ENCODE measurements at places on chromosomes 7 and 10. TPM values are rescaled to one million over a fixed set of nuclear protein-coding genes. Genes with fewer than 3 reads are reported as not detected.

DNA sequence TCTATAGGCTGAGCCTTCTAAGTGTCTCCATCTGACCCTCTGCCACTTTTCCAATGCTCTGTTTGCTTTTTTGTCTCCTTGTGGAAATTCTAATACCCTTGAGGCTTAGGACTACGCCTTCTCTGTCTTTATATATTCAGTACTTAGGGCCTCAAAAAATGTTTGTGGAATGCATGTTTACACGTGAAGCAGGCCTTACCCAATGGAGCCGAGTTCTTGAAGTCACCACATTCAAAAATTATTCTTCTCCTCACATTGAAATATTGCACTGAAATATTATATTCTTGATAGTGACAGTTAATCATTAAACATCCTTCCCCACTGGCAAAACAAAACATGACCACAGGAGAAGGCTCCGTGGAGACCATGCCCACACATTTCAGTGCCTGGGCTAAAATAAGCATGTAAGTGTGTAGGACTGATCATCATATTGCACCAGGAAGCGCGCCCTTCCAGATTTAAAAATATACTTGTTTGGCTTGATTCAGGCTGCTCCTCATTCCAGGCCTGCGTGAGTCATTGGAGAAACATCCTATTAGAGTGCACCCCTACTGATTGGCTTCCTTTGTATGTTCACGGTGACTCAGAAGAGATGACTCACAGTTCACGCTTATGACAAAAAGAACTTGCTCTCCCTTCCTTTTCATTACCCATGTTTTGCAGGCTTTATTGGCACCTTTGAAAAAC is 307.4 kb upstream of the AOAH start:
- no peak overlapping the region for H3K4me3 ChIP-seq
- H3K36me3 ChIP-seq = no peaks in the 10 kb centered on the region
- peak overlapping the region; percentile 78 for H3K27ac ChIP-seq
- no peak for DNase-seq
- H3K4me1 ChIP-seq = no peaks in the 10 kb centered on the region

DNA sequence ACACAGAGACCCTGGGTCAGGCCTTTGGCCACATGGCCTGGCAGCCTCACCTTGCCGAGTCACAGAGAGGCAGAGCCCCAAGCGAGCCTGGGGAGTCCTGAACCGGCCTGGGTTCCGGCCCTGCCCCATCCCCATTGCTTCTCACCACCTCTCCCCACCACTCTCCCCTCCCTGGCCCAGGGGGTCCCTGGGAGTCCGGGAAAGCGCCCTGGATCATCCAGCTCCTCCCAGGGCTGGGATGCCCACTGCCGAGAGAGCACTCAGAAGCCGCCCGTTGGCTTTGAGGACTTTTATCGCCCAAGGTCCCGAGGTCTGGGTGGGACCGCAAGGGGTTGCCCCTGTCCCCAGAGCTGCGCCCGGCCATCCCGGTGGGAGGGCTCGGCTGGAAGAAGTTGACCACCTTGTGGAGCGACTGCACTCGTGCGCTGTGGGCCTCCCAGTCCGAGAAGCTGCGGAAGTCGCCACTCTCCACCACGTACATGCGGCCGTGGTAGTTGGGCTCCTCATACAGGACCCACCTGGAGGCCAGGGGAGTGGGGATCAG is 8.1 kb downstream of the CRYGN start:
- H3K36me3 ChIP-seq = no peaks in the 10 kb centered on the region
- H3K4me3 ChIP-seq = no peak overlapping the region
- H3K27me3 ChIP-seq = no peaks in the 10 kb centered on the region
- DNase-seq = no peak
- H3K4me1 ChIP-seq = peaks cover 59% of the 10 kb centered on the region

SYT15 gene
- 3.3 TPM for total RNA-seq

DNA sequence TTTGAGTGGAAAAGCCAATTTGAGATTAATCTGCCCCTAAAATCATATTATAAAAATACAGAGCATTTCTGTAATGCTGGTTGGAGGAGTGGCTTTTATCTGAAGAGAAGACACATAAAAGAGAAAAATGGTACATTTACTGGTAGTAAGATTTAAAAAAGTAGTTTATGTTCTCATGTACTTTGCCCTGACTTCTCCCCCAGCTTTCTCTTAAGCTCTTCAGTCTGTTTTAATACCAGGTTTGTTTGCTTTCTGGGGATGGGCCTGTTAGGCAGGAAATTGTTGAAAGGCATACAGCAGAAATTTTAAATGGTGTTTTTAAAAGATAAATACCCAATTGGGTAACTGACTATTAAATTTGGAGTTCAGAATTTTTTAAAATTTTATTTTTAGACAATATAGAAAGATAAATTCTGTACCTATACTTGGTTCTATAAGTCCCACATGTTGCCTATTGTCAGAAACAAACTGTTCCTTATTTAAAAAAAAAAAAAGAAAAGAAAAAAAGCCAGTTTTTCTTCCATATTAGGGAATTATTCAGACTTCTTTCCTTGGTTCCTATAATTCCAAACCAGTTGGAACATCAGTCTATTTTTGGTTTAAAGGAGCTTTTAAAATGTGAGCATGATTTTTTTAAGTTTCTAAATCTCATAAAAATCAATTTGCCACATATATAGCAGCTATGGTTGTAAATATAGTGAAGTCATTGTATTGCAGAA is 136.6 kb downstream of the ARID5B start:
- H3K27ac ChIP-seq = no peak overlapping the region
- DNase-seq = no peak
- no peak overlapping the region for H3K4me3 ChIP-seq
- H3K4me1 ChIP-seq = no peaks in the 10 kb centered on the region

DNA sequence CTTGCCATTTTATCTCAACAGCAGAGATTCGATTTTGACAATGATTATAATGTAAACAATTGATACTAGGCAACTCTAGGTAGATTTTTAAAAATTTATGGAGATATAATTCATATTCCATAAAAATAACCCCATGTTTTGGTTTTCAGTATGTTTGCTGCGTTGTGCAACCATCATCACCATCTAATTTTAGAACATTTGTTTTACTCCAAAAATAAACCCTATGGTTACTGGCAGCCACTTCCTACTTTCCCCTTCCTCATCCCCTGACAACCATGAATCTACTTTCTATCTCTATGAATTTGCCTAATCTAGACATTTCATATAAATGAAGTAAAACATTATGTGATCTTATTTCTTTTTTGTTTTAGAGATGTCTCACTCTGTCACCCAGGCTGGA is 401.9 kb downstream of the THSD7A start:
- H3K27ac ChIP-seq = no peak overlapping the region
- no peaks in the 10 kb centered on the region for H3K27me3 ChIP-seq
- no peaks in the 10 kb centered on the region for H3K4me1 ChIP-seq
- no peaks in the 10 kb centered on the region for H3K36me3 ChIP-seq
- no peak overlapping the region for H3K4me3 ChIP-seq
- no peak for DNase-seq

DNA sequence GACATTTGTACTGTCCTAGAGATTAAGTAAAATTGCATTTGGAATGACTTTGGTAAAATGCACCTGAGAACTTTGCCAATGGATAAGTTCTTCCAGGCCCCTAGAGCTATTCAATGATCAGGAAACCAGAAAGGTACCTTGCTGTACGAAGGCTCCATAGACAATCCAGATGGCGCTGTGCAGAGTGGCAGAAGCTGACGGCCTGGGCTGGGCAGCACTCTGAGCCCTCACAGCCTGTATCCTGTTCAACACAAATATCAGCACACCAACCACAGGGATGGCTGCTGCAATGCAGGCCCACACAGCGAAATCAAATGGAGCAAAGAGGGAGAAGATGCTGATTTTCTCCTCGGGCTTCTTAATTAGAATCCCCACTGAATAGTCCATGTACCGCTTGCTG is 642.4 kb downstream of the GRID1 start:
- H3K4me3 ChIP-seq = no peak overlapping the region
- H3K36me3 ChIP-seq = peaks cover 5% of the 10 kb centered on the region
- H3K27me3 ChIP-seq = no peaks in the 10 kb centered on the region

DNA sequence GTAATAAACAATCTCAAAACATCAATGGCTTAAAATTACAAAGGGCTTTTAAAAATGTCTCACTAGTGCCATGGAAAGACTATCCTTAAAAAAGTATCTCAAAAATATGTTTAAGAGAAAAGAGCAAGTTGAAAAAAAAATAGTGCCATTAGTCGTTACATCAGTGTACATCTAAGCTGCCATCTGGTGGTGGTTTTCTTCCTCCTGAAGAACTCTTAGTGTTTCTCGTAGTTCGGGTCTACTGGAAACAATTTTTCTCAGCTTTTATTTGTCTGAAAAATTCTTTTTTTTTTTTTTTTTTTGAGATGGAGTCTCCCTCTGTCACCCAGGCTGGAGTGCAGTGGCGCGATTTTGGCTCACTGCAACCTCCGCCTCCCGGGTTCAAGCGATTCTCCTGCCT is 5.9 kb upstream of the GARIN1A start:
- peak; percentile 35 for DNase-seq
- H3K36me3 ChIP-seq = no peaks in the 10 kb centered on the region
- no peaks in the 10 kb centered on the region for H3K27me3 ChIP-seq
- no peak overlapping the region for H3K27ac ChIP-seq
- H3K4me3 ChIP-seq = no peak overlapping the region

DNA sequence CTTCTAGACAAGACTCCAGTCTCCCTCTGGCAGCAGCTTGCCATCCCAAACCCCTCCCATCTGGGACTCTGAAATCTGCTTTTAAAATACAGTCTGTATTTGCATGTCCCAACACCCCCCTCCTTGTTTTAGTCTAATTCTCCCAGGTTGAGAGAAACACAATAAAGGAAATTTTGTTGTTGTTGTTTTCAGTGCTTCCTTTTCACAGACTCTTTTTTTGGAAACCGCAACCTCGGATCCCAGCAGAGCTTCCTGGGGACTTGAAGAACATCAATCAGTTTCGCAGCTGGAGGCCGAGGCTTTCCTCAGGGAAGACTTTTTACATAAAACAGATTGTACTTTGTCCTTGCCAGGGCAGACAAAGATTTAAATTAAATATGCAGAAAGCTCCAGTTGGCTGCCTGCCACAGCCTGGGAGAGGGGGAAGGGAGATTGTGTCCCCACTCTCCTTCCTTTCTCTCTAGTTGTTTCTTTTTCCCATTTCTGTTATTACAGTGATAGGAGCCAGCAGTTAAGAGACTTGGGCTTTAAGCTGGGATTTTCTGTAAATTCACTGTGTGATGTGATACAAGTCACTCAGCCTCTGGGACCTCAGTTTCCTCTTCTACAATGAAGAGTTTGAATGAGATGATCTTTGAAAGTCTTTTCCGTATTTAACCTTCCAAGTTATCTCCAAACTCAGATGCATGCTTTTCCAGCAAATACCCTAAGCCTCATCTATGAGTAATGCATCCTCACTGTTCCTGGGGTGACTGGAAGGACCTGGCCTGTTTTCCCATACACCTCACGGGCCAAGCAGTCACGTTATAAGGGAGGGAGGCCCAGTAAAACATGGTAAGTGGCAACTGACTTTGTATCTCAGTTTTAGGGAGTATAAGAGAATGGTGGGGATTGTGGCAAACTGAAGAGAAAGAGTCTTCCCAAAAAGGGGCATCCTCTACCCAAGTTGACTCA is 192.3 kb downstream of the REEP3 start:
- H3K4me1 ChIP-seq = peaks cover 45% of the 10 kb centered on the region
- peak overlapping the region; percentile 51 for H3K27ac ChIP-seq
- peak overlapping the region; percentile 6 for H3K4me3 ChIP-seq
- peaks cover 2% of the 10 kb centered on the region for H3K27me3 ChIP-seq
